Activated CD8-positive, alpha-beta T cell treated with anti-CD3 and anti-CD28 coated beads for 36 hours (primary cell): ENCODE measurements at places on chromosomes 1 and 21. TPM values are rescaled to one million over a fixed set of nuclear protein-coding genes. Genes with fewer than 3 reads are reported as not detected.
A peak's percentile ranks its signal among the peaks of the same experiment; 100 is the strongest.

GRCh38 chr1:179968994-179969919, 14.6 kb downstream of the CEP350 start:
- no peak overlapping the region for H3K4me3 ChIP-seq
- no peak for DNase-seq
- H3K27me3 ChIP-seq = no peaks in the 10 kb centered on the region
- peaks cover 60% of the 10 kb centered on the region for H3K4me1 ChIP-seq
- peak overlapping the region; percentile 10 for H3K27ac ChIP-seq

- no peak for DNase-seq
- H3K4me1 ChIP-seq = no peaks in the 10 kb centered on the region
- no peak overlapping the region for H3K4me3 ChIP-seq
- no peaks in the 10 kb centered on the region for H3K27me3 ChIP-seq
Measured at GRCh38 chr21:32298148-32298559, 501 bp upstream of the MRAP start.

DNA sequence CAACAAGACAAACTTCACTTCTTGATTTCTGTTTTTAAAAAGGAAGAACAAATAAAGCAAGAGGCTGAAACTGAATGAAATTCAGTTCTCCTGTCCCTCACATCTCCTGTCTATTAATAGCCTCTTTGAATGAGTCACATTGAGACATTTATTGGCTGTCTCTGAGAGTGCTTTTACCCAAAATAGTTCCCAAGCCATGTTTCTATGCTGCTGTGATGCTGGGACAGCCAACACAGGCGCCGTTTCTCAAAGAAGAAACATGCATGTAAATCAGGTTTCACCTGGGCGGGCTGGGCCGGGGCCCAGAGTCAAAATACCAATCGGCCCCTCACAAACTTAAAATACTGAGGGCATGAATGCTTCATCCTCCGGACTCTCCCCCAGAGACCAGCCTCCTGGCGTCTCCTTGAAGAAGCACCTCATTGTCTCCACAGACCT, 105.2 kb downstream of the EDEM3 start:
- no peak for DNase-seq
- peaks cover 7% of the 10 kb centered on the region for H3K27me3 ChIP-seq
- H3K4me3 ChIP-seq = no peak overlapping the region
- H3K4me1 ChIP-seq = no peaks in the 10 kb centered on the region

DNA sequence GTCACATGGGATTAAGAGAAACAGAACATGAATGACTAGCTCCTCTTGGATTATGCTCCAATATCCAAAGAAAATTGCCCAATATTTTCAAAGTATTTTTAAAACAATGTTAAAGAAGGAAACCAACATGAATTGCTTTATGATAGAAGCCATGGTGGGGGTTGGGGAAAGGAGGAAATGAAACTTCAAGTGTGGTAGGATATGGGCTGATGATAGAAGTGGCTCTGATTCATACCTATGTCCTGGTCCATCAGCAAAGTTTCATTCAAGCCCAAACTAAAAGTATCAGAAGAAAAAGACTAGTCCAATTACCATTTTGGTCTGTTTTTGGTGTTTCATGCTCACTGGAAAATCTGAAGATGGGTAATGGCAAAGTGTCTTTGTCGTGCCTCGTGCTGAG, 104.2 kb upstream of the PROX1 start:
- no peaks in the 10 kb centered on the region for H3K27me3 ChIP-seq
- H3K27ac ChIP-seq = no peak overlapping the region
- no peak overlapping the region for H3K4me3 ChIP-seq
- H3K4me1 ChIP-seq = no peaks in the 10 kb centered on the region
- no peaks in the 10 kb centered on the region for H3K36me3 ChIP-seq
- no peak for DNase-seq

DNA sequence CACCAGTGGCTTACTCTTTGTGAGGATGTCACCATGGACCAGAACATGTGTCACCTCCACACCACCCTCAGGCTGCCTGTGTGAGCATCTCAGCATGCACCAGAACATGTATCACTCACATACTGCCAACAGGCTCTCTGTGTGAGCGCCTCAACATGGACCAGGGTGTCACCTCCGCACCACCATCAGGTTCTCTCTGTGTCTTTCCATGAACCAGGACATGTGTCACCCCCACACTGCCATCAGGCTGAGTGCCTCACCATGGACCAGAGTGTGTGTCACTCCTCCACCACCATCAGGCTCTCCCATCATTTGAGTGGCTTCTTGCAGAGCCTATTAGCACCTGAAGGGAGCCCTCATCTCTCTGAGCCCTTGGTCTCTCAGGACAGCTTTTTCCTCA, 125.2 kb downstream of the ZNF648 start:
- H3K27me3 ChIP-seq = peaks cover 1% of the 10 kb centered on the region
- H3K4me3 ChIP-seq = no peak overlapping the region
- H3K36me3 ChIP-seq = no peaks in the 10 kb centered on the region
- DNase-seq = peak; percentile 48
- no peak overlapping the region for H3K27ac ChIP-seq

DNA sequence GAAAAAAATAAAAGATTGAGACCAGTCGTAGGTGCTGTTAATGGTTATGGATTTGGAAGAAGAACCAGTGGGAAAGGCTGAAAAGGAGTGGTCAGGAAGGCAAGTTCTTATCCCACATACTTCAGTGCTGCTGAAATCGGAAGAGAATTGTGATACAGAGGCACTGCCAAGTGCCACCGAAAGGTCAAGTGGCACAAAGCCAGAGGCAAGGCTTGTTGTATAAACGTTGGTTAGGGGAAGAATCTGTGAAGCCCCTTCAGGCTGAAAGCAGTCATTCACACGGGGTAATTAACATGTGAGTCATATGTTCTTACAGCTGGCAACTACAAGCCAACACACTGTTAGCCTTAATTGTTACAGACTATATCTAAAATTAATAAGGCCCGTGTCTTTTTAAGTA, 48.8 kb downstream of the ZBTB40 start:
- H3K4me3 ChIP-seq = no peak overlapping the region
- H3K27ac ChIP-seq = no peak overlapping the region
- peaks cover 4% of the 10 kb centered on the region for H3K36me3 ChIP-seq
- no peaks in the 10 kb centered on the region for H3K27me3 ChIP-seq
- DNase-seq = peak; percentile 8

- H3K27ac ChIP-seq = no peak overlapping the region
- H3K36me3 ChIP-seq = no peaks in the 10 kb centered on the region
- no peaks in the 10 kb centered on the region for H3K4me1 ChIP-seq
- no peak for DNase-seq
- no peaks in the 10 kb centered on the region for H3K27me3 ChIP-seq
- no peak overlapping the region for H3K4me3 ChIP-seq
Measured at GRCh38 chr1:77263708-77264107, 18.1 kb upstream of the AK5 start.

- no peaks in the 10 kb centered on the region for H3K36me3 ChIP-seq
Measured at GRCh38 chr1:210482491-210482890, 153.8 kb downstream of the HHAT start.

DNA sequence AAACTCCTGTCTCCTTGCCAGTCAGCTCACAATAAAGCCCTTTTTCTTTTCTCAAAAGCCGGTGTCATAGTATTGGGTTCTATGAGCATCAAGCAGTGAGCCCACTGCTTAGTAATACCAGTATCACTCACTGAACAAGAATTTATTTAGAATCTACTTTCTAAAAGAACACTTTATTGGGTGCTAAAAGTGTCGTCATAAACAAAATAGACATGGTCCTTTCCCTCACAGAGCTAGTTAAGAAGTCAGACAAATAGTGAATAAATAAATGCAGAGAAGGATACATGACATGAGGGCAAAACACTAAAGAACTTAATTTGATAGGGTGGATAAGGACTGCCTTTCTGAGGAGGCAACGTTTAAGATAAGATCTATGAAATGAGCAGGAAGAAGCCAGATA, 32.2 kb downstream of the EVI5 start:
- peaks cover 4% of the 10 kb centered on the region for H3K27me3 ChIP-seq
- no peaks in the 10 kb centered on the region for H3K4me1 ChIP-seq
- no peaks in the 10 kb centered on the region for H3K36me3 ChIP-seq
- H3K4me3 ChIP-seq = no peak overlapping the region
- DNase-seq = no peak

GRCh38 chr1:97190326-97190725, 468.7 kb downstream of the PTBP2 start:
- DNase-seq = no peak
- H3K27ac ChIP-seq = no peak overlapping the region
- no peaks in the 10 kb centered on the region for H3K27me3 ChIP-seq
- no peaks in the 10 kb centered on the region for H3K4me1 ChIP-seq

The ATP1A4 gene
- total RNA-seq = not detected

The TDRD5 gene
- total RNA-seq = not detected

The CD2 gene
- total RNA-seq = 217 TPM

The IFNLR1 gene
- 4.8 TPM for total RNA-seq

The NR5A2 gene
- total RNA-seq = not detected

The PLEKHA6 gene
- 3.7 TPM for total RNA-seq
